ENCODE measurements at places on chromosomes 12 and 14.

DNA sequence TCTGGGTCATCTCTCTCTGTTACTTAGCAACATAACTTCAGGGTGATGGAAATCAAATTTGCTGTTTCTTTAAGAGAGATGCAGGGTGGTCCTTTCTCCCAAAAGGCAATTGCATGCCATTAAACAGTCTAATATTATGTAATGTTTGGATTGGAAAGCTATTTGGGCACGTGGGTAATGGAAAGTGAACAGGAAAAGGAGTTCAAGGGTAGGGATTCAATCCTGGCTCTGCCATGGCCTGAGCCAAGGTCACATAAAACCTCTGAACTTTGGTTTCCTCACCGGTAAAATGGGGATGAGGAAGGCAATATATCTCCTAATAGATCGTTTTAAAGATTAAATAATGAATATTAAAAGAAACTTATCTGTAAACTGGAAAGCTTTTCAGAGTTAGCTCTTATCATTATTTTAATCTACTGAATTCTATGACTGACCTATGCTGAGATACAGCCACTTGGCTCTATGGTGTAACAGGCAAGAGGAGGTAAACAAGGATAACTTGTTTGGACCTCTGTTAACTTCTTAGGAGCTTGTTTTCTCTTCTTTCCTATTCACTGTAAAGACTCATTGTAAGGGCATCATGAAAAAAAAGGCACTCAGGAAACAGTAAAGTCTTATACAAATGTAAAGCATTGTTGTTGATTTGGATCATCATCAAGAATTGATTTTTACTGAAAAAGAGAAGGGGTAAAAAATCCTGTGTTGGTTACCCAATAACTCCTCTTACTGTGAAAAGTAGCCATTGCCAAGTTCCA, 55.7 kb upstream of the OVCH1 start:
- DNase-seq = no peak

DNA sequence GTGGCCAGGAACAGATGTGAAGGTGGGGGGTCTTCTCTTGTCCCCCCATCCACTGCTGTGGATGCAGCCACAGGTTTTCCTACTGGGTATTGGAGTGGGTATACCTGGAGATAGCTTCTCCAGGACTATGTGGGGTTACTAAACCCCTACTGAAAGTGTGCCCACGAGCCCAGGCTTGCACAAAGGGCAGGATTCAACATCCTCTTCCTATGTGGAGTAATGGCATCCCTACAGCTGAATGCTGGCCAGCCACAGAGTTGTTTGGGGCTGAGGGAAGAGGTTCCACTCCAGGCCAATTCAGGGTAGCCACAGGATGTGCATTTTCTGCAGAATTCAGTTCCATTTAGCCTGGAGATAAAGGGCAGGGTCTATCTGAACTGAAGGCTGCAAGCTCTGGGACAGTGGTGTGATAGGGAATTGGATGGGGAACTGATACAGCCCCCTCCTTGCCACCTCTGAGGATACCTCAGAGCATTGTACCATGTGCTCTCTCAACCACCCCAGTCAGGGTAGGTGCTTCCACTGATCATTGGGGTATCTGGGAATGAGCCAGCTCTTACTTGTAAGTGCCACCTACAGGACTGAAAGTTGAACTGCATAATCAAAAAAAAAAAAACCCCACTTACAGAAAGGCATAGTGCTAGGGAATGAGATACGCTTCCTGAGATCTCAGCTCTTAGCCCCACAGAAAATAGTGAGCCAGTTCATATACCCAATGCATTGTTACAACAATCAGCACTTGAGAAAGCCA, 187.1 kb downstream of the KITLG start:
- DNase-seq = no peak

- no peak for DNase-seq
These were observed 88.3 kb upstream of the AMN1 start for GRCh38 chr12:31817120-31817519.

DNA sequence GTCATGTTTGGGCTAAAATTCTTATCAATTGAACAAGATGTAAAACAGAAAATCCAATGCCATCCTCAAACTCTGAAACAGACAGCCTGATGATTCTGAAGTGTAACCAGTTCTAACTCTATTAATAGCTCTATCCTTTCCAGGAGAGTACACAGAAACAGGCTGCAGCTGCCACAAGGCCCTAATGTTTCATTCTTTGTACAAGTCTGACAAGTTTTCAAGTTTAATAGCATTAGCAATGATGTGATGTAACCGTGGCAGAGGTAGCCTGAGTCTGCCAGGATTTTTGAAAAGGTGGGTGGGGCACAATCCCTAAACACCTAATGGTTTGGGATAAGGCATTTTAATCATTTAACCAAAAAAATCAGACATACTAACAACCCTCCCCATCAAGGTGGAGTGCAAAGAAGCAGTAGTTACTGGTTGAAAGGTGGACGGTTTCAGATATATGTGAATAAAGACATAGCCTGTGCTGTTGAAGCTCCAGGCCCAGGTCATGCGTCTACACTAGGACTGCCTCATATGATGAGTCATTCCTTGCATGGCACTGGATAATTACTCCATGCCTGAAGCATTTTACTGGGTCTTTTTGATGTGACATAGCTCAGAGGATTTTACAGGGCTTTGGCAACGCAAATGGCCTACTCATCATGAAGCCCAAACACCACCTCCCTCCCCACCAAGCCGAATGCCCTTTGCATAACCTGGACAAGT, 145.1 kb upstream of the GRIP1 start:
- DNase-seq = no peak

DNA sequence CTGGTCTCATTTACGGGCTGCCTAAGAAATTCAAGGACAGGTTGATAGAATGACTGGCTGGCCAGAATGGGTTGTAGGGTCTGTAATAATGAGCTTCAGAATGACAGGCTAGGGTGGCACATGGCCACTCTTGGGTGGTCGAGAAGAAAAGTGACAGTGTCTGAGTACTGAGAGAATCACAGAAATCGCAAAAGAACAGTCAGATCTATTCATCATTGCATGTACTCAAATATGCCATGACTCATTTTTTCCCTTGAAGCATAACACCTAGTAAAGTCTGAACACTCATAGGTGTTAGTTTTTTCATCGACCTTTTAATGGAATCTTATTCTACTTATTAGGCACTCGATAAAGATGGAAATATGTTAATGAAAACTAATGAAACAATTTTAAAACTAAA, 37.8 kb upstream of the SEL1L start:
- DNase-seq = no peak

- DNase-seq = no peak
These were observed 1080.7 kb downstream of the LRFN5 start for GRCh38 chr14:42687421-42687820.

- DNase-seq = no peak
These were observed 12.1 kb downstream of the ASIC1 start for GRCh38 chr12:50069539-50069938.

GRCh38 chr12:65911321-65911720, 87.0 kb downstream of the HMGA2 start:
- no peak for DNase-seq

GRCh38 chr12:64029013-64029857, 184.7 kb downstream of the SRGAP1 start:
- no peak for DNase-seq

GRCh38 chr14:60102389-60102788, 10.7 kb downstream of the PCNX4 start:
- DNase-seq = no peak

- no peak for DNase-seq
These were observed 147.9 kb upstream of the PKP2 start for GRCh38 chr12:33044447-33044846.
